Activated naive CD8-positive, alpha-beta T cell treated with anti-CD3 and anti-CD28 coated beads for 36 hours (primary cell): ENCODE measurements at places on chromosomes 1 and 21.

- DNase-seq: no peak
These were observed 46.5 kb downstream of the NCF2 start for GRCh38 chr1:183543619-183544204.

DNA sequence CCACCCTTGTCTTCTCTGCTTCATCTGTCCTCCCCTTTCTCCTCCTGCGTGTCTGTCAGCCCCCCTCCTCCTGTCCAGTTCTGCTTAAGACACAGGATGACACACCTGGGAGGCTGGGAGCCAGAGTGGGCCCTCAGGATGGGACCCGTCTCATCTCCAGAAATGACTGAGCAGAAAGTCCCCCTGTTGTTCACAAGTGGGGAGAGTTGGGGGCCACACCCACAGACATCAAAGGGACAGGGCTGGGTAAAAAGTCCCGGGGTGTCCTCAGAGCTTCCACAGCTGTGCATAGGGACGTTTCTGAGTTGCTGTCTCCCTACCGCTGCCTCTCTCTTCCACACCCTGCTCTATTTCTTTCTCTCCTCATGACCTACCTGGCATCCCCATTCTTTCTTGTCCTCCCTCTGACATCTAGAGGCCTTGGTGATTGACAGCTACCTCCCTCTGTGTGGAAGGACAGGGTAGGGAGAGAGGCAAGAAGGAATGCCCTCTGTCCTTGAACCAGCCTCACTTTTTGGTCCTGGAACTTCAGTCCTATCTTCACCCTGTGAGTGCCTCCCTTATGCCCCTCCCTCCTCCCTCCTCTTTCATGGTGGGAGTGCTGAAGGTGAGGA, 19.5 kb upstream of the SH2D2A start:
- peak; percentile 64 for DNase-seq

DNA sequence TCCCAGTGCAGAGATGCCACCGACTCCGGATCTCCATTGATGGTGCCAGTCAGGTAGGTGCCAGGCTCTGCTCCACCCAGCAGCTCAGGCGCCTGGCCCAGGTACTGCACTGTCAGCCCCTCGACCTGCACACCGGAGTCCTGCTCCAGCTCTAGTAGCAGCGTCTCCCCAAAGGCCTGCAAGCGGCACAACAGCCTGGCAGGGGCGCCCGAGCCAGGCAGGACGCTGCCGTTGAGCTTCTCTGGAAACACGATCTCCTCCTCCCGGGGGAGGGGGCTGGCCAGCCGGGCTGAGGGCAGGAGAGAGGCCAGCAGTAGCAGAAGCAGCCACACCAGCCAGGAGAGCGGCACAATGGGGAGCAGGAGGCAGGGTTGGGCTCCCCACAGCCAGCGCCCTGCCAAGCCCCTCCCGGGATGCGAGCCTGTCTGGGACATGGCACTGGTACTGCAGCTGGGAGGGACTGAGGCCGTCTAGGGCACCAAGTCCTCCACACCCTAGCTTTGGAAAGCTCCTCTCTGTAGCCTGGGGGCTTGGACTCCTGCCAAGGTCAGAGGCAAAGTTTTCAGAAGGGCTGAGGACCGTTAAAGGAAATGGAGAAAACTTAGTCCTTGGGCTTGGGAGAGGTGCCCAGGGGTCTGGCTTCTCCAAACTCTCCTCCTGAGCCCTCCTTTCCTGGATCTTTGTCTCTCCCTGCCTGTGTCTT, 509 bp downstream of the ADAMTS4 start:
- DNase-seq: no peak

DNA sequence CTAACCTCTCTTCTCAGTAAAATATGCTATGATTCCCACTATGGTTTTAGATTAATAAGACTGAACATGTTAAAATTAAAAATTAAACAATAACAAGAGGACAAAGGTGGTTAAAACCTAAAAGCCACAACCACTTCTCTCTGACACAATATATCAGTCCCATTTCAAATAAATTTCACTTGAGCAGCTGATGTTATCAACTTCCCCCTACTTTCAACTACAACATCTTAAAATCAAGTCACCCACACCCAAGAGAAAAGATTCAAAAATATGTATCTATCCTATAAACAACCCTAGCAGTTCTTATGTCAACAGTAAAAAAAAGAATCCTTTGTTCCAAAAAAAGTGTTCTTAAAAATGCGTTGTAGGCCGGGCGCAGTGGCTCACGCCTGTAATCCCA, 7.5 kb downstream of the PUM1 start:
- no peak for DNase-seq

DNA sequence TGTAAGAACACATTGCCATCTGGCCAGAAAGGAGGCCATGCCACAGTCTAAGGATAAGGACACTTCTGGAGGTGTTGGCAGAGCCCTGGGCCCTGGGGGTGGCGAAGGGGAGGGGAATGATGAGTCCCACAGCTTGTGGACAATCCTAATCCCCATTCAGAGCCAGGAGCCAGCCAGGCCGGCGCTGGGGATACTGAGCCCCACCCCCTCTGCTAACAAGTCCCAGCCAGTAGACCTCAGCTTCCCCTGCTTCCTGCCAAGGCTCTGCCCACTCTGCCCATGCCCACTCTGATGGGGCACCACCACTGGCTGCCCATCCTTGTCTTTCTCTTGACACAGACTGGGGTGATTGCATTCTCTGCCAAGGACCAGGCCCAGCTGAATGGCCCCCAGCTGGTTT, 71.9 kb downstream of the NAV1 start:
- DNase-seq: no peak
